EH (cell line): ENCODE measurements at places on chromosomes 4 and X.

DNA sequence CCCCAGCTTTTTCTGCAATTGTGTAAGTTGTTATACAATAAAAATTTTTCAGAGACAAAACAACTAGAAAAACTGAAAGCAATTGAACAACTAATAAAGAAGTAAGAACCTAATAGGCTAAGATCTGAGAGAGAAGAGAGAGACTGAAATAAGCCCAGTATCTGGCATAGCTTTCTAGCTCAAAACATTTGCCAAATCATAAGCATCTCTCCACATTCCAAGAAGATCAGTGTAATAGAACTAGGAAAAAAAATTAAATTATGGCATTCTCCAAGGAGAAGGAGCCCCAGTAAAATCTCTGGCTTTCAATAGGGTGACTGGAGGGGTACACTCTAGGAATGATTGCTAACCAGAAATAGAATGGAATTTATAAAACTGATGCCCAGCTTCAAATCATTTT lies 19.0 kb upstream of the PPP3CA start:
- peak; percentile 52 for DNase-seq

DNA sequence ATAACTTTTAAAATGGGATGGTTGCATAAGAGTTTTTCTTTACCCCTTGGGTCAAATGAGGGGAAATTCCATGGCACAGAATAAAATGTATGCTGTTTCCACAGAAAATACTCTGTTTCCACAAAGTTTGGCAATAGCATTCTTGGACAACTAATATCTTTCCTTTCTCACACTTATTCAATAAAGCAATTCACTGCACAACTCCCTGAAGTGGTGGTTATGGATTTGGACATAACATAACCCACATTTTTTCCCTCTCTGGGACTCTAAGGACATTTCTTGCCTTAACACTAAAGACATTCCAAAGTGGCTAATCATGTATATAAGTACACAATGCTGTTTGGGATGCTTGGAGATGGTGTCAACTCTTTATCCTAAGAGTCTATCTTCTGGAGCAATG lies 51.7 kb upstream of the GPM6B start:
- peak; percentile 65 for DNase-seq

- peak; percentile 68 for DNase-seq
Observed at GRCh38 chrX:53089224-53089842, 4.6 kb upstream of the KANTR start.

DNA sequence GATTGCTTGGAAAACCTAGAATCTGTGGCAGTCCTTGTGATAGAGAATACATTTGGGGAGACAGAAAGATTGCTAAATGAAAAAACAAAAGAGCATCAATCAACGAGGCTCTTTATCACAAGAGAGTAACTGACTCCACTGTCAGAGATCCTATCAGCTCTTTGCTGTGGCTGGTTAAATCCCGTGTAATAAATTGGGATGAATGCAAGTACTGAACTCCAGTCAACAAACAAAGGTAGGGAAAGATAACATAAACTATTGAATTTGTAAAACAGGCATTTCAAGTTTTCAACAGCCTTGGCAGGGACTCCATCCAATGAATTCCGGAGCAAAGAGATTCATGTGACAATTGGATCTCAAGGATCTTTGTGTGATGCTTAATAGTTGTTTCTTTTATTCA lies 21.3 kb downstream of the MMRN1 start:
- no peak for DNase-seq

DNA sequence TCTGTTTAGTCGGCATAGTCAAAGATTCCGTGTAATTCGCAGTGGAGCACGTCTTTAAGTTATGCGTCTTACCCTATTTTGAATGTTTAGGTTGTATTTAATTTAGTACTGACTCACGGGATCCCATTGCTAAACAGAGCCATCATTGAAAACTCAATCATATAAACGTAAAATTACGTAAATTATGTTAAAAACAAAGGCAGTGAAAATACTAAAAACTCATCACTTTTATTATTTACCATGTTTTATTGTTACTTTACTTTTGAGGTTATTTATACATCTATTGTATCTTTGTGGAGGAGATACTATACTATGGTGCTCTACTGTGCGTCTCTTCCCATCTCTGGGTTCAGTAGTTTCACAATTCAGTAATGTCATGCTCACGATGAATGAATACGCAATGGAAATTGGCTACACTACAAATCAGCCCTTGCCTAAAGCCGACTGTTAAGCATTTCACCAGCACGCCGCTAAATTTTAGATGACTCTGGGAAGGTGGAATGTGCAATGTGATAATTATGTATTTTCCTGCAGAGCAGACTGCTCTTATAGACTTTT lies 944 bp downstream of the FUNDC2 start:
- peak; percentile 68 for DNase-seq

DNA sequence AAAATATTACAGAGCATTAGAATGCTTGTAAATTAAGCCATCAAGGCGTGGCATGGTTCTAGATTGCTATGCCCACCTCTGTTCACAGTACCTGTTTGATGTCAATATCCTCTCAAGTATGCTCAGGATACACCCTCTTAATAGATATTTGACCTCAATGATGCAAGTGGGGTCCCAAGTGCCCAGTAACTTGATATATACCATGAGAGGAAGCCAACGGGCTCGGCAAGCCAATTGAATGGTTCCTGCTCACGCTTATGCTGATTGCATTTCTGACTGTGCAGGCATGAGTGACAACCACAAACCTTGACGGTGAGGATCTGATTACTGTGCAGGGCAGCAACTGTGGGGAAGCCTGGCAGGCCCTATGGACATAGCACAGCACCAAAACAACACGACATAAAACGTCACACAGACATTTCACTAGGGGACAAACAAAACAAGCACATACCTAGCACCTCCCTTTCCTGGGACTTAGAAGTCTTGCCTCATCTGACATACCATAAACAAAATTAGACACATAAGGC lies 179.1 kb upstream of the ETNPPL start:
- no peak for DNase-seq

DNA sequence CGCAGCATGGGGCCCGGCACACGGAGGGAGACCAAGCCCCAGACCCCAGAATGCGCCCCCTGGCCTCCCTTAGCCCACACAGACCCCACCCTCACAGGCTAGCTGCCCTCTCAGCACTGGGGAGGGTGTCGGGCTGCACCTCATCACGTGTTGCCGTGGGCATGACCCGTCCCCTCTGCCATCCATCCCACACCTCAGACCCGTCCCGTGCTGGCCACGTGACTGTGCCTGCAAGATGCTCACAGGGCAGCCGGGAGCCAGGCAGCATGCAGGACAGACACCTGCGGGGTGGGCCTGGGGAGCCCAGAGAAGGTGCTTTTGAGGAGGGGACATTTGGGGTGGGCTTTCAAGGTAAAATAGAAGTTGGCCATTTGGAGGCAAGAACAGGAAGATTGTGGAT lies 4.8 kb downstream of the MSANTD1 start:
- DNase-seq = no peak

GRCh38 chrX:15960237-15960636 lies 105.6 kb upstream of the AP1S2 start:
- no peak for DNase-seq
